ENCODE measurements at places on chromosomes 7 and 10.
A peak's percentile ranks its signal among the peaks of the same experiment; 100 is the strongest.

GRCh38 chr10:103911021-103911459, 6.9 kb downstream of the STN1 start:
- DNase-seq, result peak; percentile 28

DNA sequence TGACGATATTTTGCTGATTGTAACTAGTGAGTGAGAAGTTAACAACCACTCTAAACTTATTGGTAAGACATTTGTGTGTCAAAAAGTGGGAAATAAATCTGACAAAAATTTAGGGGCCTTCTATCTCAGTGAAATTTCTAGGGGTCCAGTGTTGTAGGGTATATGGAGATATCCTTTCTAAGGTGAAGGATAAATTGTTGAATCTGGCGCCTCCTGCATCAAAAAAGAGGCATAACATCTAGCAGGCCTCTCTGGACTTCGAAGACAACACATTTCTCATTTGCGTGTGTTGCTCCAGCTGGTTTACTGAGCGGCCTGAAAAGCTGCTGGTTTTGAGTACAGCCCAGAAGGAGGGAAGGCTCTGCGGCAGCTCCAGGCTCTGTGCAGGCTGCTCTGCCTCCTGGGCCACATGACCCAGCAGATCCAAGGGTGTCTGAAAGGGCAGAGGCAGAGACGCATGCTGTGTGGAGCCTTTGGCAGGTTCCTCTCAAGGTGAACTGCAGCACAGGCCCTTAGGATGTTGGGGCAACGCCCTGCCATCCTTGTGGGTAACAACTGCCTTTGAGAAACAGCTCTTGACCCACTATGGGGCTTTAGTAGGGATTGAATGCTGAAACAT, 72.4 kb downstream of the LMBR1 start:
- DNase-seq, result no peak

- no peak for DNase-seq
Measured at GRCh38 chr10:78436706-78437406, 403.2 kb downstream of the RPS24 start.

GRCh38 chr7:99557940-99558305, 519 bp upstream of the ZNF655 start:
- DNase-seq, result no peak

GRCh38 chr10:29810816-29811215, 176.0 kb upstream of the SVIL start:
- no peak for DNase-seq

DNA sequence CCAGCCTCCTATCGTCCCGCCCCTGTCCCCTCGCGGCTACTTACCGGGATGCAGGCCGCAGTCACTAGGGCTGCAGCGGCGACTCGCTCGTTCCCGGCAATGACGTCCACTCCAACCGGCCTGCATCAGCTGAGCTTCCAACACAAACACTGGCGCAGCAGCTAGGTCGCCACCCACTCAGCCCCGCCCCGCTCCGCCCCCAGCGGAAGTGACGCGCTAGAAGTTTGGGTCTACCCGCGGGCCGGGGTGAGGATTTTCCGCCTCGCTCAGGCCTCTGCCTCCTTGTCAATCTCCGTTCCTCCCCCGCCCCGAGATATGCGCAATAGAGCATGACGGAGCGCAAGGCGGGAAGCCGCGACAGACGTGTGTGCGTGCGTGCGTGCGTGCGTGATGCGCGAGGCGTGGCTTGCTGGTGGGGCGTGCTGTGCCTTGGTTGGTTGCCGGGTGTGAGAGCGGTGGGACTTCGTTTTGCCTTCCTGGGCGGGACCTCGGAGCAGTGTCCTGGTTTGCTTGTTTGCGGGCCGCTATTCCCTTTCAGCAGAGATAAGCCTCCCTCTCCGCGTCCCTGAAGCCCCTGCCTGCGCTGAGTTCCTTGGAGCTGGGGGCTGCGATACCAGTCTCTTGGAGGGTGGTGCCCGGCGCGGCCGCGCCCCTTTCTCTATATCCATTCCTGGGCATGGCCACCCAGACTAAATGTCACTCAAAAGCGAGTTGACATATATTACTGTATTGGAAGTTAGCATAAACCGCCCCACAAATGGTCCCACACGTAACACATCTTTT, at the start of gene PNPLA8:
PNPLA8 (minus strand) TSS at position 151 of the 783 bp plus-strand sequence. CDS start 10,644 bp downstream, outside the sequence.
- DNase-seq, result peak; percentile 100

DNA sequence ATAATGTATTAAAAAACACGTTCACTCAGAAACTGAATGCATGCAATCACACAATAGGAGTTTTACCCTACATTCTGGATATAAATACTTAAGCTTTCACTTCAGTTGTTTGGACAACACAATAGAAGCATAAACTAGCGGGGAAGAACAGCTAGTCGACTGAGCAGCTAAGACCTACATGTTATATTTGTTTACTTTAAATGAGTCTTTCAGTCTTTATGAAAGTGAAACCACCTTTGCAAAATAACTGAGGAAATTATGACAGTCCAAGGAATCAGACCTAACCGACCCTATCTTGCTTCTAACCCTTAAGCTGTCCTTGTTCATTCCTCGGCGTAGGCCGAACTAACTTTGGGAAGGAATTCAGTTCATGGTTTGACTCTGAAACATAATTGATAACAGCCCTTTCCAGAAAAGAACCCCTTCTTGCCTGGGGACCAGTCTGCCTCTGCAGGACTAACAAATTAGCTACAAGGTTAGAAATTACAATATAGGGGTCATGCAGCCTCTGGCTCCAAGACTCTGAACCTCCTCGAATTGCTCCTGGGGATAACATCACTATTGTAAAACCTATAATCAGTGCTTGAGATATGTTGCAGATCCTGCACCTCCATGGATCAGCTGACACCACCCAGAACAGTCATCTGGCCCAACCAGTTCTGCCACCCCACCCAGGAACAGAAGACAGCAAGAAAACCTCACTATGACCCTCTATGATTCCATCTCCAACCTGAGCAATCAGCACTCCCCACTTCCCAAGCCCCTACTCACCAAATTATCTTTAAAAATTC, 185.1 kb upstream of the KLF6 start:
- DNase-seq, result no peak

DNA sequence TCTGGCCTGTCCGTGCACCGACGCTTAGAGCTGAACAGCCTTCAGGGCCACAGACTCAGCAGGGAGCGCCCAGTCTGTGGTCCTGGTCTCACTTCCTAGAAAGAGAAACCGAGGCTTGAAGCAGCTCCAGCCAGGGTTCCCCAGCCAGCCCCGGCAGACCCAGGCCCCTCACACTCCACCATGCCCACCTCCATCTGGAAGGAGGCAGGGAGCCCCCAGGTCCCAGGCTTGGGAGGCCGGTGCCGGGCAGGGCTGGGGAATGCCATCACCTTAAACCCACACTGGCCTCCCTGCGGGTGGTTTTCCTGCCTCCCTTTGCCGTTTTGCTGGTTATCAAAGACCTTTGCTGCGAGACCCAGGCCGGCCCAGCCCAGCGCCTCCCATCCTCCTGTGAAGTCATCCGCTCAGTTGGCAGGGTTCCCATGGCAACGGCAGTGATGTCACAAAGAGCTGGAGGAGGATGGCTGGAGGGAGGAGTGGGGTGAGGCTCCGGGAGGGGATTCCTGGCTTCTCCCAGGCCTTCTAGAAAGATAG, 24.0 kb downstream of the ELFN1 start:
- DNase-seq, result no peak

DNA sequence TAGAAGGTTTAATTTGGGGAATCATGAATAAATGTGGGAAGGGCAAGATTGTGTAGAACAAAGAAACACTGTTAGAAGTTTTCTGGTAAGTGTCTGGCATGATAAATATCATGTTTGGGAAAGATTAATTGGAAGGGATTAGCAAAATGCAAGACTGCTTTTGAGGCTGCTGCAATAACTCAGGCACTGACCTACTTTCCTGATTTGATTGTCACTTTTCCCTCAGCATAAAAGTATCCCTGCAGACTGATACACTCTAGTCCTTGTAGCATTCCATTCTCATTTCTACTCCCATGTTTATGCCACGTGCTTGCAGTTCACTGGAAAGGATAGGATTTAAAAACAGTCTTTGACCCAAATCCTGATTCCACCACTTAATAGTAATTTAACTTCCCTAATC, 303.3 kb upstream of the SEMA3A start:
- no peak for DNase-seq

DNA sequence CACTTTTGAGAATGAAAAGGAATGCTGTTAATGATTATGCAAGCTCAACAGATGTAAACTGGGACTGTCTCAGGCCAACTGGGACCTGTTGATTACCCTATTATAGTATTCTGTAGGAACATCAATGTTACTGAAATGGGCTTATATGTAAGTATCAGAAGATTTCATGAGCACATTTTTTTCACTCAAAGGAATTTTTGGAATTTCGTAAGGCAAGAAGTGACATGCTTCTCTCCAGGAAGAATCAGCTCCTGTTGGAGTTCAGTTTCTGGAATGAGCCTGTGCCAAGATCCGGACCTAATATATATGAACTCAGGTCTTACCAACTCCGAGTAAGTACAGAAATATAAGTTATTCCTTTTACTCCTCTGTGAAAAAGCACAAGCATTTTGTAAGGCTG, 19.2 kb downstream of the NIPSNAP2 start:
- no peak for DNase-seq
